ENCODE measurements at places on chromosomes 11 and 22.

GRCh38 chr11:79244241-79244772, 196.5 kb downstream of the TENM4 start:
- no peak for DNase-seq

GRCh38 chr11:8354622-8355415, 91.1 kb upstream of the LMO1 start:
- DNase-seq: peak; percentile 23

DNA sequence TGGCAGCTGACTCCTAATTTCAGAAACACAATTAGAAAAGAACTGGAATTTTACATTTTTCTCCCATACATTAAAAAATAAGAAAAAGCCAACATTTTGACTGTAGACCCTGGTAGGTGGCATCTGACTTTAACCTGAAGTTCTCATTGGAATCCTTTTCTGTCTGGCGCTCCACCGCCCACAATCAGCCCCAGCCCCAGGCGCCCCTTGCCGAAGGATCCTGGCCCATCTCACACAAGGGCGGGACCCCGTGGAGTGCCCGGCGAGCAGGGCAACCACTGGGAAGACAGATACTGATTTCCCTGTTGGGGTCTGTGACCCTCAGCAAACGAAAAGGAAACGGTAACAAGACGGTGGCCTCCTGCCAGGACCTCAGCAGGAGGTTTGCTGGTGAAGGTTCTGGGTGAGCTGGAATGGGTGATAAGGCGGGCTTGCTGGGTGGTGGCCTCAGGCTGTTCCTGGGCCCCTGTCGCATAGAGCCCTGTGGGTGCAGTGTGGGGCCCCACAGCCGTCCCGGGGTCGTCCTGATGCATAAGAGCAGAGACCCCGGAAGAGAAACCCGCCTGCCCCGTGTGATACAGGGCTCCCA, 15.7 kb downstream of the TSPO start:
- DNase-seq: no peak

GRCh38 chr11:1086171-1087102, 11.8 kb downstream of the MUC2 start:
- DNase-seq: no peak

GRCh38 chr11:102610200-102610599, 14.9 kb downstream of the MMP20 start:
- DNase-seq: peak; percentile 25

- DNase-seq: no peak
These were observed 24.9 kb upstream of the CHKA start for GRCh38 chr11:68146010-68146540.

DNA sequence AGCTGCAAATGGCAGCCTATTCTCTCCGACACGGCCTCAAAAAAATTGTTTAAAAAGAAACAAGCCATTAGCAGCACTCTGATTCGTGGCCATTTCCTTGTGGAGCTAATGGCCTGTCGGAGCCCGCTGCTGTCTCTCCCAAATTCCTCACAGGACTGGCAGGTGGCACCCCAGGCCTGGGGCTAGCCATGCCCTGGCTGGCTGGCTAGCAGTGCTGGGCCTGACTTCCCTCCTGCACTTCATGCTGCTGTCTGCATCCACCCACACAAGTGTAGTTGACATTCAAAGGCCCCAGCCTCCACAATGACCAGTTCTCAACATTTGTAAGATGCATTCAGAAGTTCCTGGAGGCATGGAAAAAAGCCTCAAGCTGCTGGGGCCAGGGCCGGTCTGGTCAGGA, 61.5 kb downstream of the SMCO4 start:
- DNase-seq: no peak

DNA sequence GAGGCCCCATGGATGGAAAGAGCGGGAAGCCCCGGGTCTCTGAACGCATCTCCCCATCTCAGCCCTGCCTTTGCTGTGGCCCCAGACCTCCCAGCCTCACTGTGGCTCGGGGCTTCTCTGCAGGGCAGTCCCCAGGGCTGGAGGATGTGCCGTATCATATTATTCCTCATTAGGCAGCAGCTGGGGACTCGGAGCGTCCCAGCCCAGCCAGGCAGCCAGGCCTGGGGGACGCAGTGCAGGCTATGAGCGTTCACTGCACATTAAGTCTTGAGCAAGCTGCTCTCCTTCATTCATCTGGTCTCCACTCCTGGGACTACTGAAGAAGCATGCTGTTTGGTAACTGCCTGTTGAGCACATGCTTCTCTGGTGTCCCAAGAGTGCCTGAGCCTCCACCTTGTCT, 226.8 kb upstream of the TBCEL start:
- no peak for DNase-seq

DNA sequence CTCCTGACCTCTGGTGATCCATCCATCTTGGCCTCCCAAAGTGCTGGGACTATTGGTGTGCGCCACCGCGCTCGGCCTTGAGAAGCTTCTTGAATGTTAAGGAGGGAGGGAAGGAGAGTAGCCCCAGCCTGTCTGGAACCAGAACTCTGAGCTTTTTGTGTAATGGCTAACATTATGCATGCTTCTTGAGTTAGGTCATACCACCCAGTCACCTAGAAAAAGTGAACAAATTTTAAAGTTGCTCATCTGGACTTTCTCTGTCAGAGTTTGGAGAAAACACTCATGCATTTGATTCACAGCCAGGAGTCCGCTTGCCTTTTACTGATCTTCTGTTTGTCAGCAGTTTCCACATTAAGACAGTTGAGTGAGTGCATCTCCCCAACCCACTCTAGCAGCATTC, 82.1 kb downstream of the PPP6R3 start:
- no peak for DNase-seq

DNA sequence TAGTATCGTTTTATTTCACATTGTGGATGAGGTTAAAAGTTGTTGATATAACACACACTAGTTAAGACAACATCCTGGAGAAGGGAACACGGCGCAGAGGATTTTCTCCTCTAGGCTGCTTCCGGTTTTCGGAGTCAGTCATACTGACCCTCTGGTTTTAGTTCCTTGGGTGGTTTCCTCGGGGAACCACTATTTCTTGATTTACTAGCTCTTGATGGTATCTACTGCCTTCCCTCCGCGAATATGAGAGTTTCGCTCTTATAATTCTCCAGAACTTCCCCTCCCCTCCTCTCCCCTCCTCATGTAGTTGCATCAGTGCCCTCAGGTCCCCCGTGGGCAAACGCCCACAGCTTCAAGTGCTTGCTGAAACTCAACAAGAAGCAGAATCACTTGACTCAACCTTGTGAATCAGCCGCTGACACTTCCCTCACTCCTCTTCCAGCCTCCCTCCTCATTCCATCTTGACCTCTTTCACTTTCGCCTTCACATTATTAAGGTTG, 15.9 kb upstream of the APOBEC3A start:
- peak; percentile 72 for DNase-seq

- no peak for DNase-seq
These were observed 668.2 kb upstream of the TENM4 start for GRCh38 chr11:80109031-80109430.

DNA sequence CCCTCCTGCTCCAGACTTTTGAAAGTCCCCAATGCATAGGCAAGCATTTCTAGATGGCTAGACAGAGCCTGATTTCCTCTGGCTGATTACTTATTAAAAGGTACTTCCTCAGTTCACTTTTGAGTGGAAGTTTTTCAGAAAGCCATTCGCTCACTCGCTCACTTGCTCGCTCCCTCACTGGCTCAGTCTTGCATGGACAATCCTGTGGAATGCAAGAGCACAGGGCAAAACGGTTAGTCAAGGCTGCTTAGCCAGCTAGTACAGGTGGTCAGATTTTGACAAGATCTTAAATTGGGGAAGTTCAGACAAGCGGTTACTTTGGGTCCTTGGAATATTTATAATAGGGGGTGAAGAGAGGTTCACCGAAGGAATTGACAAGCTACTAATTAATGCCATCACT, 101.0 kb downstream of the ARL14EP start:
- no peak for DNase-seq

GRCh38 chr22:20420157-20420842, 17.3 kb downstream of the SCARF2 start:
- DNase-seq: no peak

DNA sequence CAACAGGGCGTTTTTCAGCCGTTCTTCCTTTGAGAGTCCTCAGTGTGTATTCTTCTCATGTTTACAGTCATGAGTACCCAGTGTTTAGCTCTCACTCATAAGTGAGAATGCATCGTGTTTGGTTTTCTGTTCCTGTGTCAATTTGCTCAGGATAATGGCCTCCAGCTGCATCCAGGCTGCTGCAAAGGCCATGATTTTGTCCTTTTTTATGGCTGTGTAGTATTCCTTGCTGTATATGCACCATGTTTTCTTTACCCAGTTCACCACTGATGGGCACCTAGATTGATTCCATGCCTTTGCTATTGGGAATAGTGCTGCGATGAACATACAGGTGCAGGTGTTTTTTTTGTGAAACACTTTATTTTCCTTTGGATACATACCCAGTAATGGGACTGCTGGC, 23.5 kb downstream of the B3GAT1 start:
- DNase-seq: no peak

- DNase-seq: peak; percentile 77
These were observed 92.7 kb downstream of the SGSM3 start for GRCh38 chr22:40463017-40463631.

- DNase-seq: no peak
These were observed 34.7 kb downstream of the PARVA start for GRCh38 chr11:12411806-12412727.

- DNase-seq: no peak
These were observed 171.7 kb upstream of the NCAM1 start for GRCh38 chr11:112789481-112789880.
